Neural crest cell (in vitro differentiated cells): ENCODE measurements at places on chromosomes 2 and 18. TPM values are rescaled to one million over a fixed set of nuclear protein-coding genes. Genes with fewer than 3 reads are reported as not detected.
A peak's percentile ranks its signal among the peaks of the same experiment; 100 is the strongest.

DNA sequence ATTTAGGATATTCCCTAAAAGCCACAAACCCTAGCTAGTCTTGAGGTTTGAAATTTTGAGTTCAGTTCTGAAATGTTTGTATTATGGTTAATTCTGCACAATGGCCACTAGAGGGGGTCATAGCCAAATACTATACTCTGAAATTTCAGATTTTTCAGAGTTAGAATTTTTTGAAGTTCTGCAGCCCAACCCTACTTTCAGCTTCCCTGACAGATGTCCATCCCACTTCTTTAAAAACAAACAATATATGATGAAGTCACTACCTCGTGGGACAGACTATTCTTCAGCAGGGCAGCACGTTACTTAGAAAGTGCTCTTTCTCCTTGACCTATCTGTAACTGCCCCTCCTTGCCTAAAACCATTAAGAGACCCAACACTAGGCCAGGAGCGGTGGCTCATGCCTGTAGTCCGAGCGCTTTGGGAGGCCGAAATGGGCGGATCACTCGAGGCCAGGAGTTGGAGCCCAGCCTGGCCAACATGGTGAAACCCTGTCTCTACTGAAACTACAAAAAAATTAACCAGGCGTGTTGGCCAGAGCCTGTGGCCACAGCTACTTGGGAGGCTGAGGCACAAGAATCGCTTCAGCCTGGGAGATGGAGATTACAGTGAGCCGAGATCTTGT, 48.2 kb upstream of the PAPOLG start:
- H3K4me1 ChIP-seq = no peaks in the 10 kb centered on the region
- H3K36me3 ChIP-seq = no peaks in the 10 kb centered on the region
- H3K27me3 ChIP-seq = no peaks in the 10 kb centered on the region
- peak; percentile 1 for DNase-seq

GRCh38 chr18:10736984-10737383, 211.2 kb downstream of the NAPG start:
- H3K27ac ChIP-seq = no peak overlapping the region
- DNase-seq = no peak
- H3K27me3 ChIP-seq = no peaks in the 10 kb centered on the region
- H3K4me3 ChIP-seq = no peak overlapping the region
- H3K36me3 ChIP-seq = peaks cover 8% of the 10 kb centered on the region

DNA sequence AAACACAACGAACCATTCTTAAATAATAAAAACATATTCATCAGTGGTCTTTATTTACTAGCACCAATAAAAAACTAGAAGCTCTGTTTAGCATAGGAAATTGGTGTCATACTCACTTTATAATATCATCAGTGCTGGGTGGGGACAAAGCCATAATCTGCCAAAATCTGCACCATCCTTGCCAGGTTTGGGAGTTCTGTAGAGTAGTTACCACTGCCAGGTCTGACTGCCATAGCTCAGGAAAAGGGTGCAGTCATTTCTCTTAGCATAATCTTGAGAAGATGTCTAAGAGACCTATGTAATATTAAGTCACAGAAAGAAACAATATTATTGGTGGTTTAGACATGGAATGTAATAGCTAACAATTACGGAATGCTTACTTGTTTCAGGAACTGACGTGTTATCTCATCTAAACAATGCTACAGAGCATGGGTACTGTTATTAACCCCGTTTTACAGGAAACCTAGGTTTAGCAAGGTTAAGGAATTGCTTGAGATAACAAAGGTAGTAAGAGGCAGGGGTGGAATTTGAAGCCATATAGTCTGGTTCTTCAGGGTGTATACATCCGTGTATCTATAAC, 1.6 kb upstream of the MARCHF7 start:
- H3K4me1 ChIP-seq = peaks cover 30% of the 10 kb centered on the region
- peaks cover 4% of the 10 kb centered on the region for H3K36me3 ChIP-seq
- DNase-seq = no peak

DNA sequence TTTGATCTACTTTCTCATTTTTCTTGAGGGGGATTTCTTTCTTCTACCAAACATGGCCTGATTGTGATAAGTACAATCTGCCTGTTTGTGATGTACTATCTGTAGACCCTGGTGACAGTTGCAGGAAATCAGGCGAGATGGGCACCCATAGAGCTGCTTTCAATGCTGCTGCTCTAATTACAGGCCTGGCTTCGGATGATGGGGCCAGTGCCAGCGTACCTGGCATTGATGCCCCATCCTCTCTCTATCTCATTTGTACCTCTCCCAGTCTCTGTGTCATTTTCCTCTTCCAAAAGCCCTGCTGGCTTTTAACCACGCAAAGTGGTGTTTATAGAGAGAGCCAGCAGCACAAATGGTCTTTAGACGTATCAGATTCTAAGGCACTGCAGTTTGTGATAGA, 69.9 kb downstream of the KCTD18 start:
- no peak overlapping the region for H3K4me3 ChIP-seq
- no peaks in the 10 kb centered on the region for H3K27me3 ChIP-seq
- peaks cover 32% of the 10 kb centered on the region for H3K36me3 ChIP-seq
- no peak overlapping the region for H3K27ac ChIP-seq
- DNase-seq = no peak

DNA sequence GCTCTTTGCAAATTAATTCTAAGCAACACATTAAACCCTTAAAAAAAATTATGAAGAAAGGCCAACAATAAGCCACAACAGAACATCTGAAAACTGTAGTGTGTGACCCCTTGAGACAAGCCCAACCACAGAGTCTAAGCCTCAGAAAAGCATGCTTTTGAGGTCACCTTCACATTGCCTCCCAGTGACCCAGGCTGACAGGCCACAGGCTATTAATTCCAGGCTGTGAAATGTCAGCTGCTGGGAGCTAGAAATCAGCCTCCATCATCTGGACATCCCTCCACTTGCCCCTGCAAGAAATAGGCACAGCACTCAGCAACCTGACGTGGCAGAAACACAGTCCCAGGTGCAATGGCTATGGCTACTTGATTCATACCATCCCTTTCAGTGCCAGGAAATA, 179.4 kb upstream of the ZFP36L2 start:
- H3K27me3 ChIP-seq = no peaks in the 10 kb centered on the region
- H3K4me3 ChIP-seq = no peak overlapping the region
- no peaks in the 10 kb centered on the region for H3K36me3 ChIP-seq

GRCh38 chr18:51711298-51711889, 513.9 kb upstream of the MEX3C start:
- no peak overlapping the region for H3K27ac ChIP-seq
- no peaks in the 10 kb centered on the region for H3K4me1 ChIP-seq
- H3K4me3 ChIP-seq = no peak overlapping the region
- DNase-seq = no peak

DNA sequence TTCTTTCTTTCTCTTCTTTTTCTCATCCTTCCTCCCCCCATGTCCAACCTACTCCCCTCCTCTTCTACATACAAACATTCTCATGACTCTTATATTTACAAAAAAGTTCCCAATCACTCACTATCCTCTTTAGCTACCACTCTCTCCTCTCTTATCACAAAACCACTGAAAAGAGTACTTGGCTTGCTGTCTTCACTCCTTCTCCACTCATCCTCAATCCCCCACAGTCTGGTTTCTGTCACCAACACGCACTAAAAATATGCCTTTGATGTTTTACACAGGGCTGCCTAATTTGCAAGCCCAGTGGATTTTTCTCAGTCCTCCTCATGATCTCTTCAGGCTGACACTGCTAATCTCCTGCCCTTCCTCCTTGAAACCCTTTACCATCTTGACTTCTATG, 159.5 kb downstream of the TNS1 start:
- no peaks in the 10 kb centered on the region for H3K36me3 ChIP-seq
- no peak for DNase-seq
- no peak overlapping the region for H3K4me3 ChIP-seq
- peaks cover 7% of the 10 kb centered on the region for H3K4me1 ChIP-seq
- no peaks in the 10 kb centered on the region for H3K27me3 ChIP-seq

DNA sequence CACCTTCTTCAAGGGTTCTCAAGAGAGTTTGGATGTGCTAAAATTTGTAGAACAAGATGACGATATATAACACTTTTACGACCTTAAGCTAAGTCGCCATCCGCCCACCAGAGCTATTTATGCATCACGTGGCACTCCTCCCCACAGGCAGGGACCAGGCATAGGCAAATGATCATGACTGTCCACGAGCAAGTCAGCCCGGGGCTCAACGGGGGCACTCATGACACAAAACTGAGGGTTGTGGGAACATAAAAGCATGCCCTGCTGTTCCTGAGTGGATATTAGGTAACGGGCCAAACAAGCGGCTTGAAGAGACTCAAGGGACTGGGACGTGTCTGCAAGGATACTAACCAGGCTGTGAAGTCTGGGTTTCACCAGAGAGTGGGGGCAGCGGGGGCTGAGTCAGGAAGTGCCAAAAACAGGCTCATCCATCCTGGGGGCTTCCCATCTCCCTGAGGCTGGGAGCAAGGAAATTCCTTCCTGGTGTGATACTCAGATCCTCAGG, 58.1 kb downstream of the FAM178B start:
- no peaks in the 10 kb centered on the region for H3K27me3 ChIP-seq
- H3K4me3 ChIP-seq = no peak overlapping the region
- peaks cover 4% of the 10 kb centered on the region for H3K4me1 ChIP-seq
- no peaks in the 10 kb centered on the region for H3K36me3 ChIP-seq

DNA sequence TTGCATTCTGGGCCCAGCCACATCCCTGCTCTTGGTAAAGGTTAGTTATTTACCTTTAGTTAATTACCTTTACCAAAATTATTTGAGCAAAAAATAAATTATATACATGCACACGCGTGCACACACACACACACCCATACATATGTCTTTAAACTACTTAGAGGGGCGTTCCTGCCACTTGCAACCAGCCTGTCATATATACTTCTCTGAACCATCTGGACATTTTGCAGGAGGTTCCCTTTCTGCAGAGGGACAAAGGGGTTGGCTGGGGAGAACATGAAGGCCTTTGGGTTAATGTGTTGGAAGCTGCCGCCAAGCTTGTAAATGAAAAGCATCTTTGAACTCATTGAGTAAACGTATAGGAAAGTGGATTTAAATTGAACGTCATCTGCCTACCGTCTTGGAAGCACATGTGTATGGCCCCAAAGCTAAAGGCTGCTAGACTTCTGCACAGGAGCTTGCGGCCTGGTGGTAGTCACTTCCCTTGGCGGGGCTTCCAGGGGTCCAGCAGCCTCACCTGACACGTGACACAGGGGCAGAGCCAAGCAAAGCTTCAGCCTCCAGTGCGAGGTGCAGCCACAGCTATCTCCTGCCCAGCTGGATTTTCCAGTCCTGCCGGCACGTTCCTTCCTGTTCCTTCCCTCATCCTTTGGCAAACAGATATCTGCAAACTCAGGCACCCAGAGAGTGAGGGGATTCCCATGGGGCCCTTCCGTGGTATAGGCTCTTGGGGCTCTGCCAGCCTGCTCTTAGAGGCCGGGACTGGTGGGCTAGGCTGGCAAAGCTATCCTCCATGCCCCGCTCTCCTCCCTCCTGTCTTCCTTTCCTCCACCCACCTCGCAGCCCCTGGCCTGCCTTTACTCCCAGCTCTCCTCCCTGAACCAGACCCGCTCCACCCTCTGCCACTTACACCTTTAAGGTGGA, 46.1 kb downstream of the SERTAD2 start:
- peaks cover 12% of the 10 kb centered on the region for H3K4me1 ChIP-seq
- H3K27me3 ChIP-seq = peaks cover 11% of the 10 kb centered on the region
- H3K27ac ChIP-seq = no peak overlapping the region
- no peaks in the 10 kb centered on the region for H3K36me3 ChIP-seq

DNA sequence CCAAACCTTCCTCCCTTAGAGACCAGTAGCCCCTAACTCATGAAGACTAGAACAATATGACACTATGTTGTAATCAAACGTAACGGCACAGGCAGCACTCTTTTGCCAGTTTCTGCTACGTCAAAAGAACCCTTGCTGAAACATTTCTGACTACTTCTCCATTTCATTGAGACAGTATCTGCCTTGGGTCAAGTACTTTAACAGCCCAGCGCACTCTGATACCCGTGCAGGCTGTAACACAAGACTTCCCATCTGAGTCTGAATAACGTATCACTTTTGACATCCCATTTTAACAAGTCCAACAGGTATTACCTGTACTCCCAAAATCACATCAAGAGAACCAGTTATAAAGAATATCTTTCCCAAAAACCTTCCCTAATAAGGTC, 38.4 kb downstream of the TBC1D8 start:
- H3K4me1 ChIP-seq = peaks cover 24% of the 10 kb centered on the region
- H3K27me3 ChIP-seq = peaks cover 3% of the 10 kb centered on the region
- no peak overlapping the region for H3K4me3 ChIP-seq
- no peaks in the 10 kb centered on the region for H3K36me3 ChIP-seq

DNA sequence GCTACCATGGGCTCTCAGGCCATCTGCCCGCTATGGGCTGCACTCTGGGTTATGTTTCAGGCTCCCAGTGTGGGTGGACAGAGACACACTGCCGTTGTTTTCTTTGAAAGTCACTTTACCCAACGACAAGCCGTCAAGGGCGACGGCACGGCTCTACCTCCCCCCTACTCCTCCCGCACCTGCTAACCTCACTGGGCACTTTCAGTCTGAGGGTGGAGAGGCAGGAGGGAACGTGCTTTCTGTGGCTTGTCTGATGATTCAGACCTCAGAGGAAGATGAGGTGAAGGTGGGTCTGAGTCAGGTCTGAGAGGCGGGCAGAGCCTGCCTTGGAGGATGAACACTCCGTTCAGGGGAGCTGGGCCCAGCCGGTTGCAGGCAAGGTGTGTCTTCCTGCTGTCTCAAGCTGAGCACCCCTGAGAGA, 147.6 kb upstream of the HDAC4 start:
- no peak overlapping the region for H3K27ac ChIP-seq
- DNase-seq = no peak
- H3K36me3 ChIP-seq = no peaks in the 10 kb centered on the region
- H3K27me3 ChIP-seq = no peaks in the 10 kb centered on the region
- H3K4me1 ChIP-seq = no peaks in the 10 kb centered on the region
- H3K4me3 ChIP-seq = no peak overlapping the region

DNA sequence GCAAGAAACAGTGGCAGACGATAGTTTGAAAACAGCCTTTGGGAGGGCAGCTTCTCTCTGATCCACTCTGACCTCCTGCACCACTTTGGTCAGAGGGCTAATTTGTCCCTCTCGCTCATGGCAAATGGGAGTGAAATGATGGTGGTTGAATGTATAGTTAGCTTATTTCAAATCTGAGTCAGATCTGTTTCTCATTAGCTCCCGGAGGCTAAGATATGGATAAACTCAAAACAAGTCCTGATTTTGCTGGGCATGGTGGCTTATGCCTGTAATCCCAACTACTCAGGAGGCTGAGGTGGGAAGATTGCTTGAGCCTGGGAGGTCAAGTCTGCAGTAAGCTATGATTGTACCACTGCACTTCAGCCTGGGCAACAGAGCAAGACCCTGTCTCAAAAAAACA, 145.0 kb downstream of the ALK start:
- peaks cover 14% of the 10 kb centered on the region for H3K4me1 ChIP-seq
- H3K36me3 ChIP-seq = no peaks in the 10 kb centered on the region

GRCh38 chr2:22832196-22832595, 552.8 kb upstream of the KLHL29 start:
- H3K36me3 ChIP-seq = no peaks in the 10 kb centered on the region
- H3K4me3 ChIP-seq = no peak overlapping the region
- H3K4me1 ChIP-seq = peaks cover 10% of the 10 kb centered on the region
- DNase-seq = no peak

Gene ANKRD62
- total RNA-seq = not detected in 2 replicates

Gene MC5R
- not detected in 2 replicates for total RNA-seq

Gene CNGA3
- 0.72 and 0.84 TPM in 2 replicates for total RNA-seq

Gene PTPRN
- total RNA-seq = 3.2 and 4.1 TPM in 2 replicates

Gene METAP1D
- 11.0 and 13.4 TPM in 2 replicates for total RNA-seq

Gene GDF7
- 0.36 and 0.40 TPM in 2 replicates for total RNA-seq

Gene FBLN7
- total RNA-seq = 19.1 and 21.4 TPM in 2 replicates

Gene GRB14
- 0.82 and 0.93 TPM in 2 replicates for total RNA-seq
